ENCODE measurements at places on chromosomes 5 and 9.

- no peak for DNase-seq
Observed at GRCh38 chr5:10969684-10970180, 208.7 kb upstream of the DAP start.

DNA sequence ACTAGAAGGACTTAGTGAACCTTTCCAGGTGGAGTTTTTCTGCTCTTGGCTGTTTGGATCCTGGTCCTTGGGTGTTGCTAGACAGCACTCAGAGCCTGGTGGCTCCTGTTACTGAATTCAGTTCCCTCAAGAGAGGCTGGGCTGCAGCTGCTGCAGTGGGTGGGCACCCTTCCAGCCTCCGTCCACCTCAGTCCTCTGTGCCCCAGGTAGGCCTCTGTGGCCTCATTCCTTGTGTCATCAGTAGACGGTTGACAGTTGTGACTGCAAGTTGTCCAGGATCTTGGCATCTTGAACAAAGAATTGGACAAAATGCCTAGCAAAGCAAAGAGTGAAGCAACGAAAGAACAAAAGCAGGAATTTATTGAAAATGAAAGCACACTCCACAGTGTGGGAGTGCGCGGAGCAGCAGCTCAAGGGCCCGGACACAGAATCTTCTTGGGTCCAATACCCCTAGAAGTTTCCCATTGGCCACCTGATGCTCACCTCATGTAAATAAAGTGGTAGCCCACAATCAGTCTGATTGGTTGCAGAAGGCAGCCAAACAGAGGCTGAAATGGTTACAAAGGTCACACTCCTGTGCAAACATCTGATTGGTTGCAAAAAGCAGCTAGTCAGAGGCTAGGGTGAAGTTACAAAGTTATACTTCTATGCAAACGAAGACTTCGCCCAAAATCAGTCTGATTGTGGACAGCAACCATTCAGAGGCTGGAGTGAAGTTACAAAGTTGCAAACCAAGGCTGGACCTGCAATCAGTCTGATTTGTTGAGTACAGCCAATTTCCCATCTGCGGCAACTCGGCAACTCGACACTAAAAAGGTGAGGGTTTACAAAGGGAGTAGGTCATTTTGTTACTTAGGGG, 40.1 kb downstream of the F2R start:
- DNase-seq = no peak

- no peak for DNase-seq
Observed at GRCh38 chr5:130541617-130542221, 623.3 kb downstream of the HINT1 start.

DNA sequence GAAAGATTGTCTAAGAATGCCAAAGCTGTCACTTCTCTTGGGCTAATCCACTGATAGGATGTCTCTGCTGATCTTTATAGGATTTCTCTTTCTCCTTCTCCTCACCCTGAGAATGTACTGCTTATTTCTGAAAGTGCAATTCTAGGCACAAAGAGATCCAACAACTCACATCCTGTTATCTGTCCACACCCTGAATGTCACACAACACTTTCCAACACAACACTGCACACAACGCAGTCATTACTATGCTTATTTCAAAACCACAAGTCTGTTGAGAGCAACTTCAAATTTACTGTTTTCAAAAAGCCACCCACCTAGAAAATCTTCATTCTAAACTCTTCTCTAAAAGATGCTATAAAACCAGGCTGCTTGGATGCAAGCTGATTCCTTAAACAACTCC, 215.0 kb downstream of the ROR2 start:
- no peak for DNase-seq

DNA sequence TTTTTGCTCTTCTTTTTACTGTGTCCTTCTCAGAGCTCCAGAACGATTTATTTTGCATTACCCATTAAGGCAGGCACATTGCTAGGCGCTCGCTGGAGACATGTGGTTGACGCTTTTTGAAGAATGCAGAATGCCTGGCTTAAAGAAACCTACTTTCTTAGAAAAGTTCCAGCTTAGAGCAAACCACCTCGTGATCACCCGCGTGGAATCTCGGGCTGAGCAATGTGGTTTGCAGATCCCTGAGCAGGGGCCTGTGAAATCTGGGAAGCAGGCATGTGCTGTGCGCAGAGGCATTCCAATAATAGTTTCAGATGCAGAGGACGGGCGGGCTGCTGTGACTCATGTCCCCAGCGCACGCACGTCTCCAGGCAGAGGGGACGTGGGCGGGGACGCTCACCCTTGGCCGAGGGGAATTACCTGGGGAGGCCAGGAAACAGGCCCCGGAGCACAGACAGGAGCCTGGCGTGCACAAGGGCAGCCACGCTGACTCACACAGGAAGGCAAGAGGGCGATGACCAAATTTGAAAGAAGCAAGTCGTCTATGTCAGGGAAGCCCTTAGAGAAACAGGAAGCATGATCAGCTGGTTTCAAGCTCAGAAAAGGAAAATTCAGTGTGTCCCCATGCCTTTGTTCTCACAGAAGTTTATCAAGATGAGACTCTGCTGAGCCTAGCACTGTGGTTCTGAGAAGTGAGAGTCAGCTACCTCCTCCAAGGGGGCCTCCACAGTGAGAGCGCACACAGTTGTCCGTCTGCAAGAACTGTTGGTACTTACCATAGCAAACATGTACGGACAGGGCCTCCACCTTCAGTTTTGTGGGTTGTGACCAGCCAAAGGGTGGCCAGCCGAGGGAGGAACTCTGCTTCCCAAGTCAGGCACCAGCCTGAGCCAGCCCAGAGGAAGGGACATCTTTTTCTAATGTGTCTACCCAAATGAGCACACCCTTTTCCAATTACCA, 218.6 kb downstream of the PIK3R1 start:
- peak; percentile 98 for DNase-seq

GRCh38 chr9:107704774-107705173, 215.2 kb upstream of the KLF4 start:
- DNase-seq = no peak

- no peak for DNase-seq
Observed at GRCh38 chr5:307794-308579, 13.5 kb upstream of the AHRR start.
